ENCODE measurements at places on chromosomes 4 and X.

- H3K4me1 ChIP-seq: peaks cover 12% of the 10 kb centered on the region
- no peak overlapping the region for H3K4me3 ChIP-seq
- no peaks in the 10 kb centered on the region for H3K27me3 ChIP-seq
- H3K27ac ChIP-seq: no peak overlapping the region
- no peak for DNase-seq
These were observed 40.9 kb downstream of the PDS5A start for GRCh38 chr4:39936565-39937418.

- no peak for DNase-seq
- no peaks in the 10 kb centered on the region for H3K27me3 ChIP-seq
- no peaks in the 10 kb centered on the region for H3K36me3 ChIP-seq
- no peak overlapping the region for H3K4me3 ChIP-seq
- no peaks in the 10 kb centered on the region for H3K4me1 ChIP-seq
These were observed 91.1 kb upstream of the SMAD1 start for GRCh38 chr4:145390571-145390970.

- no peaks in the 10 kb centered on the region for H3K36me3 ChIP-seq
- H3K4me1 ChIP-seq: no peaks in the 10 kb centered on the region
- no peak overlapping the region for H3K27ac ChIP-seq
- no peak for DNase-seq
- peaks cover 4% of the 10 kb centered on the region for H3K27me3 ChIP-seq
These were observed 3.3 kb upstream of the FGA start for GRCh38 chr4:154593868-154594267.

- no peak overlapping the region for H3K27ac ChIP-seq
- no peaks in the 10 kb centered on the region for H3K27me3 ChIP-seq
- no peak for DNase-seq
These were observed 8.7 kb downstream of the FABP2 start for GRCh38 chr4:119313237-119313636.

DNA sequence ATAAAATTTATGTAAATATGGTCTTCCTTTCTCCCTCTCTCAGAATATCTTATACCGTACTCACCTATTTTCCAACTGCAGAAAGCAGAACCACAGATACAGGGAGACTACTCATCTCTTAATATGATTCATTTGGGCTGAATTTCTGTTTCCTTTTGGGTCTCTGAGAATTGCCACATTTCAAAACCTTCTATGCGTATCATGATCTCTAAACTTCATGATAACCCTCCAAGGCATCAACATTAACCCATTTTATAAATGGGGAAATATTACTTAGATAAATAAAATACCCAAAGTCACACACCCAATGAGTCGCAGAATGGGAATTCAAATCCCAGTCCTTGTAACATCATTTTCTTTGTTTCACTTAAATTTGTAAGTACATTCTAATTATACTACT, 16.6 kb upstream of the PRDM8 start:
- H3K27me3 ChIP-seq: no peaks in the 10 kb centered on the region
- DNase-seq: no peak
- H3K36me3 ChIP-seq: no peaks in the 10 kb centered on the region
- H3K27ac ChIP-seq: peak overlapping the region; percentile 18

DNA sequence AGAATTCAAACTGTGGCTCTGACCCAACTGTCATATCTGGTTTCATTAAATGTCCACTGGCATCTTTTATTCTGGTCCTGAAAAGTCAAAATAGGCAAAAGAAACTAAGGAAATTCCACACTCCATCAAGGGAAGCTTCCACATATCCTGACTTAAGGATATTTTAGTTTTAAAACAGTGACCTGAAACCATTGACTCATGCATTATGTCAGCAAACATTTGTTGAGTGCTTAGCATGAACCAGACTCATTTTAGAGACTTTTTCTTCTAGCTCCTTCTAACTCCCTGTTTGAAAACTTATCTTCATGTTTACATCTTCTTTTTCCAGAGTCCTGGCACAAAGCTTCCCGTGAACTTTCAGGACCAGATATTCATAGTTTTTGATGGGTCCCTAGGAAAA, 6.9 kb upstream of the CXCL1 start:
- H3K27me3 ChIP-seq: no peaks in the 10 kb centered on the region
- H3K36me3 ChIP-seq: no peaks in the 10 kb centered on the region
- DNase-seq: no peak

DNA sequence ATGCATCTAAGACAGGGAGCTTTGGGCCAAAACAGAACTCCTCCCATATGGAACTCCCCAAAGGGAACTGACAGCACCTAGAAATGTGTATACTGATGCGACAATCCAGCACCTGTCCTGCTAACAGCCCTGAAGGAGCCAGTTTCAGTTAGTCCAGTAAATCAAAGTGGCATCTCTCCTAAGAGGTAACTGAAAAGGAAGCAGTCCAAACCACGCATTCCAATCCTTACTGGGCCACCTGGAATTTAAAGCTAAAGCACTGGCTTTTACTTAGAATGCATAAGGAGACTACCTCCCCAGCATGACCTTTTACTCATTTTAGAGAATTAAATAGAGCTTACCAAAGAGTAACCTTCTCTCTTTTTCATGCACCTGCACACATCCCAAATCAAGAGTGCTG, 586.8 kb upstream of the PITX2 start:
- H3K4me1 ChIP-seq: no peaks in the 10 kb centered on the region
- no peak overlapping the region for H3K27ac ChIP-seq
- H3K27me3 ChIP-seq: no peaks in the 10 kb centered on the region
- H3K4me3 ChIP-seq: no peak overlapping the region
- no peak for DNase-seq

- H3K4me3 ChIP-seq: peak within 1 kb of the TSS; percentile 66
- H3K4me1 ChIP-seq: peaks cover 13% of the 10 kb centered on the region
- H3K27me3 ChIP-seq: no peaks in the 10 kb centered on the region
- no peak for DNase-seq
- no peak within 1 kb of the TSS for H3K27ac ChIP-seq
These were observed at the start of gene CD38 for GRCh38 chr4:15778289-15779241. TSS of gene CD38 (plus strand) at chr4:15778328. CDS start at chr4:15778415, 87 bp downstream.

GRCh38 chr4:143575331-143575730, 61.8 kb downstream of the SMARCA5 start:
- no peaks in the 10 kb centered on the region for H3K4me1 ChIP-seq
- H3K27me3 ChIP-seq: no peaks in the 10 kb centered on the region
- no peak overlapping the region for H3K27ac ChIP-seq
- H3K4me3 ChIP-seq: no peak overlapping the region
- DNase-seq: no peak
- H3K36me3 ChIP-seq: no peaks in the 10 kb centered on the region

DNA sequence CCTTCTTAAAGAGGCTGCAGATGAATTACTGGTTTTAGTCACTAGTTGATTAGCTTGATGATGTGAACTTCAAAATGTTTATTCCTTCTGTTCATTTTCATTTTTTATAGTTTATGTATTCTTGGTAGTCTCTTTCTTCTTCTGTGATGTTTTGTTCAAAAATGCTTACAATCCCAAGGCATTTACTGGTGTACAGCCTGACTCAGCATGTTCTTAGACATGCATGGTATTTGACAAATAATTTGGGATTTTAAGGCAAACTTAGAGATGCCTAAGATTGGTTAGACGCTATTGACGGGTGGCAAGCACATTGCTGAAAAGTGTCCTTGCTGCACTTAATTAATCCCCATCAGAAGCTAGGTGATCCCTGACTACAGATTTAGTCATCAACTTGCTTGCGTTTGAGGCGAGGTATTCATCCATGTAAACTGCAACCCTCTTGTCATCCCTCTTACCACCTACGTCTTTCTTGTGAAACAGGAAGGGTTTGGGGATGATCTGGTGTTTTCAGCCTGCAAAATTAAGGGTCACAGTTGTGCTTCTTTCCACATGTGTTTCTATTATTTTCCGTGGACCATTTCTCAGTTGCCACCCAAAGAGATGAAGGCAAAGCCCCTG, 331.8 kb downstream of the DKK2 start:
- no peak overlapping the region for H3K4me3 ChIP-seq
- H3K4me1 ChIP-seq: no peaks in the 10 kb centered on the region
- H3K27me3 ChIP-seq: no peaks in the 10 kb centered on the region
- no peaks in the 10 kb centered on the region for H3K36me3 ChIP-seq
- no peak overlapping the region for H3K27ac ChIP-seq

DNA sequence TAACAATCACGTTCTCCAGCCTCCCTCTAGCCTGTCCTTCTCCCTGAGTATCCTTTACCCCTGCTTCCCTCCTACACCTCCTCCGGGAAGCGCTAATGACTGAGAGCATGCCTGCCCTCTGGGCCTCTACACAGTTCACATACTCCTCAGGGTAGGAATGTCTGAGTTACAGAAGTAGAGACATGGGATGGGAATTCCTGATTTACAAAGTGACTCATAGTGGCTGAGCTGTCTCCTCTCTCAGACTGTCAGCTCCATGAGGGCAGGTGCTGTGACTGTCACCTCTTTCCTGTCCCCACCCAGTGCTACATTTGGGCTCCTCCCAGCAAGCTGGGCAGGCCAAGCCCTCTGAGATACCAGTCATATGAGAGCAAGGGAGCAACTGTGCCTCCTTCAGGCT, 2.6 kb downstream of the LAS1L start:
- no peak overlapping the region for H3K4me3 ChIP-seq
- peaks cover 16% of the 10 kb centered on the region for H3K36me3 ChIP-seq
- H3K27ac ChIP-seq: no peak overlapping the region
- H3K4me1 ChIP-seq: peaks cover 8% of the 10 kb centered on the region
- DNase-seq: no peak

DNA sequence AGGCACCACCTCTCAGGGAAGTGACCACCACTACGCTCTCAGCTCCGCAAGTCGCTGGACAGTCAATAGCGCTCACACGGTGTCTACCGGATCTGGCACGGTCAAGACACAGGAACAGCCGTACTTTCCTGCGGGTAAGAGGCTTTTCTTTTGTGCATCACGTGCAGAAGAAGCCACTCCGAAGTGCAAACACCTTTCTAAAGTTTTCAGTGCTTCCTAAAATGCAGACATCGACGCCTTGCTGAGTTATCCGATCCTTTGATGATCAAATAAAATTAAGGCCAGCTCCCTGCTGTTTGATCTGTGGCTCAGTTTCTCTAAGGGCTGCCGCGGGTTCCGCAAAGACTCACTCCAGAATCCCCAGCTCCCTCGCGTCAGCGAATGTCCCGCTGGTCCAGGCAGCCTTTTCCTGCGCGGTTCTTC, 71.8 kb downstream of the FBXO8 start:
- H3K4me3 ChIP-seq: no peak overlapping the region
- H3K27ac ChIP-seq: no peak overlapping the region
- peaks cover 20% of the 10 kb centered on the region for H3K4me1 ChIP-seq
- H3K27me3 ChIP-seq: peaks cover 70% of the 10 kb centered on the region
- DNase-seq: no peak
- no peaks in the 10 kb centered on the region for H3K36me3 ChIP-seq

- H3K4me1 ChIP-seq: no peaks in the 10 kb centered on the region
- H3K36me3 ChIP-seq: no peaks in the 10 kb centered on the region
- no peaks in the 10 kb centered on the region for H3K27me3 ChIP-seq
These were observed 7.4 kb downstream of the CFAP97 start for GRCh38 chr4:185196437-185196836.

- DNase-seq: no peak
- no peak overlapping the region for H3K4me3 ChIP-seq
- H3K36me3 ChIP-seq: no peaks in the 10 kb centered on the region
- H3K4me1 ChIP-seq: no peaks in the 10 kb centered on the region
- no peaks in the 10 kb centered on the region for H3K27me3 ChIP-seq
- H3K27ac ChIP-seq: no peak overlapping the region
These were observed 202.4 kb downstream of the CHIC2 start for GRCh38 chr4:53861856-53862610.

DNA sequence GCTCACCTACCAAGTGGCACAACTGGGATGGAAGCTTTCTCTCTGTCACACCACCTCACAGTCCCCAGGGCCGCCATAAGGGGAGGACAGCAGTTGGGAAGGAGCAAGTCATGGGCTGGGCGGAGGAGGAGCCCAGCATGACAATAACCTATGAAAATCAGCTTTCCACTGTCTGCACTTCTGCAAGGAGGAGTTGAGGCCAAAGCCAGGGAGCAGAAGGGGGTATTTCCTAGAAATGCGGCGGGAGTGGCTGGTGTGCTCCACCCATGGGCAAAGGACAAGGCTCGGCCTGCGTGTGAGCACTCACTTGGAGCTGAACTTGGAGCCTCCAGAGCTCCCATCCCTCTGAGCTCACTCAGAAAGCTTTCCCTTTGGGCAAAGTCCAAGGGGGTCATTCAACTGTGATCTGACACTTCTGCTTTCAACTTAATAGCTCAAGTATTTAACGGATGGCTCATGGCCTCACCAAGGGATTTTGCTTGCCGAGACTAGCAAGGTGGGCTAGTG, 18.5 kb downstream of the APLN start:
- H3K36me3 ChIP-seq: no peaks in the 10 kb centered on the region
- no peaks in the 10 kb centered on the region for H3K27me3 ChIP-seq
- no peaks in the 10 kb centered on the region for H3K4me1 ChIP-seq
- no peak for DNase-seq
- H3K4me3 ChIP-seq: no peak overlapping the region

- no peaks in the 10 kb centered on the region for H3K36me3 ChIP-seq
- H3K27ac ChIP-seq: no peak overlapping the region
- H3K27me3 ChIP-seq: no peaks in the 10 kb centered on the region
- H3K4me1 ChIP-seq: peaks cover 2% of the 10 kb centered on the region
- H3K4me3 ChIP-seq: peak overlapping the region; percentile 38
These were observed 39.1 kb downstream of the ARL9 start for GRCh38 chr4:56544573-56545131.

GRCh38 chr4:145773581-145774234, 93.8 kb downstream of the C4orf51 start:
- no peaks in the 10 kb centered on the region for H3K27me3 ChIP-seq
- H3K27ac ChIP-seq: no peak overlapping the region
- H3K4me1 ChIP-seq: no peaks in the 10 kb centered on the region
- no peak overlapping the region for H3K4me3 ChIP-seq
- H3K36me3 ChIP-seq: peaks cover 22% of the 10 kb centered on the region
- no peak for DNase-seq

- no peaks in the 10 kb centered on the region for H3K27me3 ChIP-seq
- no peak overlapping the region for H3K27ac ChIP-seq
- no peak overlapping the region for H3K4me3 ChIP-seq
- no peaks in the 10 kb centered on the region for H3K4me1 ChIP-seq
- no peaks in the 10 kb centered on the region for H3K36me3 ChIP-seq
- no peak for DNase-seq
These were observed 115.7 kb upstream of the ZXDA start for GRCh38 chrX:58025979-58026378.

GRCh38 chrX:117835034-117835433, 281.6 kb downstream of the KLHL13 start:
- no peak overlapping the region for H3K27ac ChIP-seq
- no peak overlapping the region for H3K4me3 ChIP-seq
- no peak for DNase-seq
- H3K27me3 ChIP-seq: no peaks in the 10 kb centered on the region
- H3K4me1 ChIP-seq: no peaks in the 10 kb centered on the region

Measured in effector memory CD4-positive, alpha-beta T cell (primary cell).